Retinal pigment epithelial cell (primary cell): ENCODE measurements at places on chromosomes 3 and 15.

- no peak for DNase-seq
These were observed 57.5 kb upstream of the ACAN start for GRCh38 chr15:88745696-88746095.

DNA sequence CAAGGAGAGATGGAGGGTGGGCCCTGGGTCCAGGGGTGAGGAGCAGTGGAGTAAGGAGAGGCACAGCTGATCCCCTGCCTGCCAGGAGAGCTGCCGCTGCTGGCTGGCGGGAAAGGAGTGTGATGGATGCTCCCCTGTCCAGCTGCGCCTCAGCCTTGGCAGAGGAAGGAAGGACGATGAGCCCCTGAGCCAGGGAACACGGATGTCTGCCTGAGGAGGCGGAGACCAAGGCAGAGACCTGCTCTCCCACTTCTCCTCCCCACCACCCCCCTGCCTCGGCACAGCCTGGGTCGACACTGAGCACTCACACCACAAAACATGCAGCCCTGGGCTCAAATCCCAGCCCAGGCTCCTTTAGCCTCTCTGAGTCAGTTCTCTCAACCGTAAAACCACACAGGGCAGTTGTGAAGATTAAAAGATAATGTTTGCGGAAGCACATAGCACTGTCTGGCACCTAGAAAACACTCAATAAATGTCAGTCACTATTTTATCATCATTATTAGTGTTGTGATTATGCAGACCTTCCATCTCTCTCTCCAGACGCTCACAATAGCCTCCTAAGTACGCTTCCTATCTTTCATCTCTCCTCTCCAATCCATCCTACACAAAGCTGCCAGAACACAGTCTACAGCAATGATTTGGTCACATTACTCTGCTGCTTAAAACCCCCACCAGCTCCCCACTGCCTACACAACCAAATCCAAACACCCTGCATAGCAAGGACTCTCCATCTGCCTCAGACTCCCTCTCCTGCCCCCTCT lies 52.2 kb downstream of the SEMA5B start:
- peak; percentile 84 for DNase-seq

DNA sequence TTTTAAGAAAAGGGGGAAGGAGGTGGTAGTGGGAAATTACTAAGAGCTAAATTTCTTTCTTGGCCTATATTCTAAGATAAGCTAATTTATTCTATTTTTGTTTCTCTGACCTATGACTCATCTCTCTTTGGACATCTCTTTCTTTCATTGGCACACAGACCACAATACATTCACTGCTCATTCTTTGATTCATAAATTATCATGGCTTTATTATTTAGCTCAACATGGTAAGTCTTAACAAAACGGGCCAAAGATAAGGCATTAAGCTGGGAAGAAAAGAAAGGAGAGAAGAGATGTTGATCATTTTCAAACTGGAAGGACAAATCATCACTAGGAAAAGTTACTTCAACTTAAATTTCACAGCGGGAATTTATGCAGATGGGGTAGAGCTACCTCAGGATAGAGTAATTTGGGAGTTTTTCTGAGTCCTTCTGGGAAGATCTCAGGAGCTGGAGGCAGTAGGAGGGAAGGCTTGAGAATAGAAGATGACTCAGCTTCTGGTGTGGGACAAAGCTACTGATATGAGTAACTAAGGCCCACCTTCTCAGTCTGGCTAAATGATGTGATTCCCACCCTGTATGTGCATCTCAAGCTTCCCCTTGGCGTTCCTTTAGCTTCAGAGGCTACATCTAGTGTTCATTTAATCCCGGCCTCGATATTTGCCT lies 7.5 kb upstream of the ALCAM start:
- no peak for DNase-seq

DNA sequence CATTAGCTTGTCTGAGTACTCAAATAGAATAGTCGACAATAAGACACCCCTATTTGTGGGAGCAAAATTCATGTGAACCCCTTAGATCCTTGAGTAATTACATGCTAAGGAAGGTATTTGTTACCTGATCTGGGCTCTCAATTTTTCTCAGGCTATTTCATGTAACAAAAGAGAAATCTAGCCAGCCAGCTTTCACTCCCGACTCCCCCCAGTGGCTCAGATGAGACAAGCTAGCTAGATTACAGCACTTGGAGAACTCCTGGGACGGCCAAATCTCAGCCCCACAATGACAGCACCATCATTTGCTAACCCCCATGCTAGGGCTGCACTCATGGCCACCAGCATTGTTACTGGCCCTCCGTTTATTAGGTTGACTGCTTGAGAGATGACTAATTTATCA lies 41.3 kb downstream of the GLDN start:
- DNase-seq = no peak

DNA sequence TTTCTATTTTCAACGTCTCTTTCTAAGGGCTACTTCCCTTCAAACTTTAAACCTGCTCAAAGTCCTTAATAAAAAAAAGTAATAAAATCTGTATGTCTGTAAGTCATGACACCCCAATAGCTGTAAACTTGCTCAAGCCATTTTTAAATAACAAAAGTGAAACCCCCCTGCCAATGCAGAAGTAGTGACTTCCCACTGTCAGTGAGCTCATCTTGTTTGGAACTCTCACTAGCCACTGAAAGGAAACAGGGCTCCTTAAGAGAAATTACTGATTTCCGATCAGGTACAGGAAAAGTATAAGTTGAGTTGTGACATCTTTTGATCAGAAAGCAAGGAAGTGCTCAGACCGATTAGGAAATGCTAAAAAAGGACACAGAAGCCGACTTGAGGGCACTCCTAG lies 27.6 kb upstream of the GPR171 start:
- no peak for DNase-seq

DNA sequence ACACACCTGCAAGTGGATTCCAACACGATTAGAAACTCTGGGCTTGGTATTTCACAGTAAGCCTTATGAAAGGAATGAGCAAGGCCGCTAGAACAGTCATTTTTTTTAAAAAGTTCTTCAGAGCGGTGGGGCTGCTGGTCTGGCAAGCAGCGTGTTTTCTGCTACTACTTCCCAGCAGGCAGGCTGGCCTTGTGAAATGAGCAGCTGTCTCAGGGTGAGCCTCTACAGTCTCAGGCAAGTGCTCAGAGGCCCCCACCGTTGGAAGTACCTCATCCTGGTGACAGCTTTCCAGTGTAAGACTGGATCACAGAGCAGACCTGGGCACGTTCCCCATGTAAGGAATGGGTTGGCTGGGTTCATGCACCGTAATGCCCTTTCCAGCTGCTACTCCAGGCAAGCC lies 119.2 kb downstream of the LRIG1 start:
- DNase-seq = no peak

DNA sequence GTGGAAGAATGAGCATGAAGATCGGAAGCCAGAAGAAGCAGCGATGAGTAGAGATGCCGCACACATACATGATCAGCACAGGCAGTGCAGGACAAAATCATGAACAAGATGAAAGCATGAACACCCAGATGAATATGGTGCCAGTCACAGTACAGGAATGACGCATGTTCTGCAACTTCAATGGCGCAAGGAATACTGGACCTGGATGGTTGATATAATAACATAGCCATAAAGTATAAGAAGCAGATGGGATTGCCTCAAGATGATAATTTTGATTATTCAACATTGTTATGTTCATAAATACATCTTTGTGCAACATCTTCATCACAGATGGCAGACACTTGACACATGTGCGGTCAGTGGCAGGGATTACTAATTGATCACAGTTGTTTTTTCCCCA lies 59.7 kb upstream of the SLCO3A1 start:
- no peak for DNase-seq

DNA sequence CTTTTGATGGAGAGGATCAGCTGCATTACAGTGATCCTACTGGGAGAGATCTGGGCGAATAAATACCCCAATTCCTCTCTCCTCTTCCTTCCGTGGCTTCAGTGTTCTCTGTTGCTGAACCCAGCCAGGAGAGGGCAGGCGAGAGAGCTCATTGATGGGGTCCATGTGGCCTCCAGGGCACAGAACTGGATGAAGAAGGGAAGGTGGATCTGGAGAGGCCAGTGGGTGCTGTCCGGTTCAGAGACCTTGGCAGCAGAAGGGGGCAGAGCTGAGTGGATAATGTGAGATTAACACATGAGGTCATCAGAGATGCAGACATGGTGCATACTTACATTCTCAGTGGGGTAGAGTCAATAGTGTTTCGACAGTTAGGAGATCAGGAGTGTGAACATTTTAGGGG lies 193.6 kb downstream of the CLSTN2 start:
- no peak for DNase-seq

DNA sequence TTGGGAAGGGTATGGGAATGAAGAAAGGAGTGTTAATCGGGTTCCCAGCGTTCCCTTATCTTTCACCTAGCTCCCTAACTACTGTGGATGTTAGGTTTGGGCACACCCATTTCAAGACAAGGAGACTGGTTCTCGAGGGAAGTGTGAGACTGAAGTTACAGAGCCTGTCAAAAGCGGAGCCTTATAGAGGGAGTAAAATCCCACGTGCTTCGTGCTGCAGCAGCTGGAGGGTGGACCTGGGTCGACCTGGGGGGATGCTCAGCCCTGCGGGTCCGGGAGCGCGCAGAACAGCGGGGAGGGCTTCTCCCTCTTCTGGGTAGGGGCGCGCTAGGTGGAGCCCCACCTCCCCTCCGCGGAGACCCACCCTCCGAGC lies 314 bp upstream of the TMED3 start:
- no peak for DNase-seq

DNA sequence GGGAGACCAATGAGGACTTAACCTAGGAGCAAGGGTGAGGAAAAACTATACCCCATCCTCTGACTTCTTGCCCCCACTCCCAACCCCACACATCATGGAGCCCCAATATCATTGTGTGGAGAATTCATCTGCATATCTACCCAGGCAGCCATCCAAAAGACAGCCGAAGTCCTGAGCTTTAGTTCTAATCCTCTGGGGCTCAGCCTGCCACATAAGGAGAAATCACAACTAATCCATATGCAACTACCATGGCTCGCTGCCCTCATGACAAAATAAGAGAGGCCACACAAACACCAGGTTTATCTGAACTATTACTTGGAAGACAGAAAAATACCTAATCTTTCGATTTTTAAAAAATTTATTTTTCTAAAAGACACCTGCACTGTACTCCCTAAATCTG lies 17.7 kb downstream of the HEXA start:
- DNase-seq = no peak
